ENCODE measurements at places on chromosomes 1 and 21.
A peak's percentile ranks its signal among the peaks of the same experiment; 100 is the strongest.

DNA sequence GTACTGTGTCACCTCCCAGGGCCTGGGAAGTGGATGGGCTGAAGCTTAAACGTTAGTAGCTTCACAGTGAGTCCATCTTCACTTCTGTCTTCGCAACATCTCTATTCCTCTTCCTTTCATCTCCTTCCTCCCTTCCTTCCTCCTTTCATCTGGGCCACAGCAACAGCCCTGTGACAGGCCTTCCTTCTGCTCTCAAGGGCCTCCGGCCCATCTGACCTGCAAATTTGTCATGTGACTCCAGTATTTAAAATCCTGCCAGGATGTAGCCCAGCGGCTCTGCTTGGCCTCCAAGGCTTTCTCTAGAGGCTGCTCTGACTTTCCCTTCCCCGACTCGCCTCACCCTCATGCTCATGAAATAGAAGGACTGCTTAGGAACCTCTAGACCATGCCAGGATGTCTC lies 10.9 kb upstream of the BATF3 start:
- no peak for DNase-seq

DNA sequence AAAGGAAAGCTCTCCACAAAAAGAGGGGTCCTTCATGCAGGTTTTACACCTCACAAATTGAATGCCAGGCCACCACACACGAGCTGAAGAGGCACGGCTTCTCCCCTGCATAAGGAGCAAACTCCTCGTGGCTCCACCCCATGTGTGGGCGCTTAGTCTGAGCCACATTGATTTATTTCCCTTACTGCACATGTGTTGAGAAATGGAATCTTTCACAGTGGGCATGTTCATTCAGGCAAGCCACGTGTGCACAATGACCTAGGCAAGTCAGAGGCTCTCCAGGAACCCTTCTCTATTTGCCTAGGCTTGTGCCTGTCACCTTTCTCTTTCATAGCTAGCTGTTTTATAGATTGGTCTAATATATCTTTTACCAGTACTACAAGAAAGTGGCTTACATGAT lies 120.5 kb downstream of the LTN1 start:
- no peak for DNase-seq

DNA sequence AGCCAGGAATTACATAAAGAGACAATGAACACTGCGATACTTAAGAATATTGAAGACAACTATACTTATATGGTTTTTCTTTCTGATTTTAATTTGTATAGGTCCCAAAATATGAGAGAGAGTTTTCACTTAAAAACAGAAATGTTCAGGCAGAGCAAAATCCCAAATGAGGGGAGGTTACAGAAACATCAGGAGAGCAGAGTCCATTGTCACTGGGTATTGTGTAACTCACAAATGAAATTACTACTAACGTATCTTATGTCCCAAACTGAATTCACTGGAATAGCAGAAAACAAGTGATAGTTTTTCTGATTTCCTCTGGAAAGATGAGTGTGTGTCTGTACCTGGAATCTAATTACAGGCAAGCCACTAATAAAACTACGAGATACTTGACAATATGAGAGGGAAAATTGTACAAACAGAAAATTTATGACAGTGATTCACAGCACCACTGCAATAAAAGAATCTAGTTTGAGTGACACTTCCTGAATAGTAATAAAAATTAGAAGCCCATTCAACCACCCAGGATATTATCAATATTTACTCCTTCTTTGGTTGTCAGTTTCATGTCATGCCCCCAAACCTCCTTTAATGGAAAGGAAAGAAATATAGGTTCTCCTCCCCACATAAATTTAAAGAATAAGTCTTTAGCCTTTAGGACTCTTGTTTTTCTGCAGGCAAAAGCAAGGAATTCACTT lies 522.6 kb downstream of the ADGRL2 start:
- DNase-seq = no peak

- DNase-seq = no peak
Measured at GRCh38 chr1:246187834-246188372, 319.2 kb downstream of the SMYD3 start.

DNA sequence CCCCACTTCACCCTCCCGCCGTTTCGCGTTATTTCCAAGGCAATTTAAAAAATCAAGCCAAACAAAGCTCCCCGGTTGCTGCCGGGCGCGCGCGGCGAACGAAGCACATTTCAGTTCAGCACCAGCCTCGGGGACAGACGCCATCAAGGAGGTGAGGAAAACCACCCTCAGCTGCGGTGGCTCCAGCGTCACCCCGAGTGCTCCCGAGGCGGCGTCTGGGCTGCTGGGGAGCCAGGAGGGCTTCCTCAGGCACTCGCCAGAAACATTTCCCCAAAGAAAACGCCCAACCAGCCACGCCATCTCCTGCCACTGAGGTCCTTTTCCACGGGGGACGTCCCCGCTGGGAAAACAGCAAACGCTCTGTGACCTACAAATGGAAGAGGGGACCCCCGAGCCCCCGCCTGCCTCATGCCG lies 623 bp downstream of the GNG4 start:
- peak; percentile 41 for DNase-seq

GRCh38 chr1:159342761-159343425 lies 40.8 kb downstream of the FCER1A start:
- DNase-seq = no peak

- DNase-seq = no peak
Measured at GRCh38 chr1:26787381-26787705, 407 bp upstream of the PIGV start.
